Stimulated activated CD8-positive, alpha-beta memory T cell treated with anti-CD3 and anti-CD28 coated beads, Interleukin-7, amount 100 ng/mL, for 1 hour (primary cell): ENCODE measurements at places on chromosomes 4 and X.

GRCh38 chrX:55524487-55524886 is 34.8 kb upstream of the USP51 start:
- no peak for DNase-seq

- DNase-seq, result no peak
These were observed 33.7 kb upstream of the PTPN13 start for GRCh38 chr4:86560447-86560846.

DNA sequence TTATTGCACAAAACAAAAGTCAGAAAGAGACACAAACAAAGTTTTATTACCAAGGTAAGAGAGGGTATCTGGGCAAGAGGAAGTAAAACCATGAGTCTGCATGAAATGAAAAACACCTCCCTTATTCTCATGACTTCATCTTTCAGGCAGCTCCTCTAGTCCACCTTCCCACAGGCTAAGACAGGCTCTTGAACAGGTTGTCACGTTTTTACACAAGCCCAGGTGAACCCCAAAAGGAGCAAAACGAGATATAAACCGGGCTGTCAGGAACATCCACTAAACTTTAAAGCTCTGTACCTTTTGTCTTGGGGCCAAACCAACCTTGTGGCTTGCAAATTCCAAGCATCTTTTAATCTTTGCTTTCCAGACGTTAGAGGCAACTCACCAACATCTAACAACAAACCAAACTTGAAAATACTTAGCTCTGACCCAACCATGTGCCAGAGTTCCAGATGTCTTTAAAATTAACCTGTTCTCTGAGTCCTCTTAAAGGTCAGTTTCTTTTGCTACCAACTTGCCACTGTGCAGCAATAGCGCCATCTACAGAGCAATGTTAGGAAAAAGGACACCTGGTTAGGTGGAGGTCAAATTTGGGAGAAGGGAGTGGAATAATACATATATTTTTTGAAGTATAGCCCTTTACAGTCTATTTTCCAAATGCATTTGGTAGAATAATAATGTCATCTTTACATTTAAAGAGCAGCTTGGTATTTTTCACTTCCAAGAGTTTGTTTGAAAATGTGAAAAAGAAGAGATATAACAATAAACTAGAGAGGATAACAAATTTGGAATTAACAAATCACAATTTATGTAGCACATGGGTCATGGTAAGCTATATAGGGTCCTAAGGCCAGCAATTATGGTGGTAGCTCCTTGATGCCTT is 73.1 kb downstream of the QRFPR start:
- DNase-seq, result no peak

- DNase-seq, result no peak
These were observed 499.3 kb downstream of the EPHA5 start for GRCh38 chr4:65170768-65171514.

GRCh38 chr4:159077702-159078495 is 25.0 kb upstream of the RAPGEF2 start:
- no peak for DNase-seq

DNA sequence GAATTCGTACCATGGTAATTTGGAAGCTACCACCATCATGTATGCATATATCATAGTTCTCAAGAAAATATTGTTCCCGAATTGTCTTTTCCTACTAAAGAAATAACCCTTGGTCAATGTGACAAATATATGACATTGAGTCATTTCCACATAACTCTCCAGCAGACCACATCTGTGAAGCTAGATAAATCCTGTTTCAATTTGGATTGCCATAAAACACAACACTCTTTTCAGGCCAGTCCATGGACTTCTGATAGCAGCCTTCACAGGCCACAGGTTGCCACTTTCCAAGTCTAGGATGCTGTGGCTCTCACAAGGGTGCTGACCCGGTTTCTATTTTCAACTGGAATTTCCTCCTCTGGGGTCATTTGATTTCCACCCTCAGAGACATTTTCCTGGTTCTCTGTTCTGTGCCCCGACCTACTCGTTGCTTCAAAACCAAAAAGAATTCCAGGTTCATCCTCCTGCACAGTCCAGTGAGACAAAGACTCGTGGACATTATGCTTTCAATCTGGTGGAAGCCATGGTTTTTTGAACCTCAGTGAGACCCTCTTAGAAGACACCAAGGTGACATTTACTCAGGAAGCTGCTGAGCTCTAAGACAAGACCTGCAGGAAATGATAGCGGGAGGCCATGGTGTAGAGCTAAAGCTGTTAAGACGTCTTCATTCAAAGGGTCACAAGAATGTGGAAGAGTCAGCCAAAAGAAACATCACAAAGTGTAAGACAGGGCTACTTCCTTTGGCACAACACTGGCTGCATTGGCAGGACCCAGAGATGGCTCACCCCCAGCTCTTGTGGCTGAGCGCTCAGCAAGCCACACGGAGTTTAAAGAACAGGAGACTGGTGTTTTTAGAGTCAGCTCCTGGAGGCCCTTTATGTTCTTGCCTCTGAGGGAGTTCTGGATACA is 119.8 kb downstream of the AMELX start:
- DNase-seq, result no peak
